ENCODE measurements at places on chromosomes 1 and 21.
A peak's percentile ranks its signal among the peaks of the same experiment; 100 is the strongest.

DNA sequence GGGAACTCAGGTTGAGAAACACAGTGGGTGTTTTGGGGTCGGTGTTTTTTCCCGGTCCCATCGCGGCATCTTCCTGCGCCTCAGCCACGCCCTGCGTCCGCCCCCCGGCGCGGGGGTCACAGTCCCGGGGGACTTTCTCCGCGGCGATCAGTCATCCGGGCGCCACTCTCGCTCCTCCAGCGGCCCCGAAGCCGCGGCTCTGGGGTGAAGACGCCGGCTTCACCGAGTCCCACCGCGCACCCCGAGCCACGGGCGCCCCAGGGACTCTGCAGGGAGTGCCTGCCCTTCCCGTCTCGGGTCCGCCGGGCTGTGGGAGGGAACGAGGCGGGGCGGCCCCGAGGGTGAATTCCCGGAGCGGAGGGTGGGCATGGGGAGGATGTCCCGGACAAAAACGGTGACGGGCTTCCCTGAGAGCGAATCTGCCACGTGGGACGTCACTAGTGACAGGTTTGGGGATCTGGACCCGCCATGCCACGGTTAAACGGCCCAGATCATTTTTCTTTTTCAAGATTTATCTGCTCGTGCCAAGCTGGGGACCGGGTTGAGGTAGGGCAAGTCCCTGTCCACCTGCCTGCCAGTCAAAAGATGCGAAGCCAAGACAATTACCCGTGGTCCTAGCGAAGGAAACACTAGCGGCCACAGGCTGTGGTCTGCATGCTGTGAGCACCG lies 717 bp upstream of the BATF3 start:
- peak; percentile 30 for DNase-seq

DNA sequence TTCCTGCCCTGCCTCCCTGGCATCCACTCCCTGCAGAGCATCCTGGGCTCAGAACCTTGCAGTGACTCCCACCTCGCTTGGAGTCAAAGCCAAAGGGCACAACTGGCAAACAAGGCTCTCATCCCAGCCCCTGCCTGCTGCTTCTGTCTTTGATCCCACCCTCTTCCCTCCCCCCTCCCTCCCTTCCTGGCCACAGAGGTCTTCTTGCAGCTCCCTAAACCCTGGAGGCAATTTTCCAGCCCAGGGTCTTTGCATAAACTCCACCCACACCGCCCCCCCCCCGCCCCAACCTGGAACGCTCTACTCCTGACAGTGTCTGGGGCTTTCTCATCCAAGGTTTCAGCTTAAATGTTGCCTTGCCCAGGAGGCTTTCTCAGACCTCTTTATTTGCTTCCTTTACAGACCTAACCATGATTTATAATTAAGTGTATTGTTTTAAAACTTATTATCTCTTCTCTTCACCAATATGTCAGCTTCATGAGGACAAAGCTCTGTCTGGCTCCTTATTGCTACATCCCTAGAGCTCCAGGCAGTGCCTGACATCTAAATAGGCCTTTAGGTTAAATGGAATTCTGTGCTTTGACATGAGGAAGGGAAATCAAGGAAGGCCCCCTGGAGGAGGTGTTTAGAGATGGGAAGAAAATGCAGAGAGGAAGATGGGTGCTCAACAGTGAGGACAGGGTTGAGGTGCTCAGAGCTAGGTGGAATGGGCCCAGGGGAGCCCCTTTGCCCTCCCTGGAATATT lies 37.7 kb upstream of the PADI1 start:
- no peak for DNase-seq

- DNase-seq: no peak
Observed at GRCh38 chr1:179034720-179035119, 9.0 kb downstream of the FAM20B start.

DNA sequence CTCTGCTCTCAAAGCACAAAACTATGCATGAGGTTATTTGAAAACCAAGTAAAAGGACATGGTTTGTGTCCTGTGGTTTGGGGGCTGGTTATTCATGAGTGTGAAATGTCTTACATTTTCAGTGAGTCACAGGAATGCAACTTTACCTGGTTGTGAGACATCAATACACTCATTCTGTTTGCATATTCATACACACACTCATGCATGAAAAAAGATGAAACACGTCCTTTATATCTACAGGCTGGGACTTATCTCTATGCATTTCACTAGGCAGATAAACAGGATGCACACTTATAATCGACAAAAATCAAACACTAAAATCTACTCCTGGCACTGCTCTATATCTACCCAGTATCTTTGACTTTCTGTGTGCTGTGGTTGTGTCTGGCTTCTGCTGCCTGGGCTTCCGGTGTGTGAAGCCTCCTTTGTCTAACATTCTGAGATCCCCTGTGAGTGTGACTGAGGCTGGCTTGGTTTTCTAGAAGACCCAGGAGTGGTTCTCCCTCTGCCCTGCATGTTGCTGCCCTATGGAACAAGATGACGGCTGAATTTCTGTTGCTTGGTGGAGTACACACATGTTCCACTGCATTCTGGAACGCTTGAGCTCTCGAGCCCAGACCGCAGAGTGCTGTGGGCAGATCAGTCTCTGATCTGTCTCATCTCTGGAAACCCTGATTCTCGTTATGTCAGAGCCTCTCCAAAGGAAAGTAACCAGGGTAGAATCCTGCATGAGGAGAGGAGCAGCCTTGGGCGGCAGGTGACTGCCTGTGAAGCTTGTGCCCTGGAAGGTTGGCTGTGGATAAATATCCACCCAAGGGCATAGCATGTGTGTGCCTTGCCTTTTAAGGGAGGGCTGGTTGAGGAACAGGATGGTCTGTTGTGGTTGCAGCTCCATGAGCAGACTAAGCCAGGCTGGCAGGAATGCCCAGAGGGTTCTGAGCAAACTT lies 19.7 kb upstream of the FASLG start:
- DNase-seq: no peak

DNA sequence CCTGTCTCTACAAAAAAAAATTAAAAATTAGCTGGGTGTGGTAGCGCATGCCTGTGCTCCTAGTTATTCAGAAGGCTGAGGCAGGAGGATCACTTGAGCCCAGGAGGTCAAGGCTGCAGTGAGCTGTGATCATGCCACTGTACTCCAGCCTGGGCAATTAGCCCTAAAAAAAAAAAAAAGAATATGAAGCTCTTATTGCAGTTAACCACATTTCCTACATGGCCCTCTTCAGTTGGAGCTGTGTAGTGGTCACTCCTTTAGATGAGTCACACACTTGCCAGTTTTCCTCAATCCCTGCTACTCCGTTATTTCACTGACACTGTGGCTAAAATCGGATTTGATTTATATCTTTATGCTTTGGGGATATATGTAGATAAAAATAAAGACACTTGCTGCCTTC lies 11.8 kb downstream of the NFYC start:
- DNase-seq: no peak

Data from head of caudate nucleus (tissue), 42 donors.